ENCODE measurements at places on chromosomes 4 and X.

DNA sequence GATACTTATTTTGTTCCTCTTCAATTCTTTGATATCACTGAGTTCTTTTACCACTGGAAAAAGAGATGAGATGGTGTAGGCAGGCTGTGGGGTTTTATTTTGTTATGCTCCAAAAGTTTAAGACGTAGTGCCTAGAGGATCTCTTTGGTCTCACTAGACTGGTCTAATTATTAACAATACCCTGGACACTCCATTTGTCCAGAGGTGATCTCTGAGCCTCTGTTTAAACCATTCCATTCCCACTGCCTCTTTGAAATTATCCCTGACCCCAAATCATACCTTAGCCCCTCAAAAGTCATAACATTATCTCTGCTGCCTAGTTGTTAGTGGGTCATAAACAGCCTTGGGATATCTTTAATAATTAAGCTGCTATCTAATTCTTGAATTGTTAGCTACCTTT is 24.2 kb downstream of the SMPX start:
- DNase-seq, result no peak

GRCh38 chrX:139738581-139738980 is 30.6 kb upstream of the MCF2 start:
- no peak for DNase-seq

- DNase-seq, result no peak
These were observed 49.6 kb downstream of the KLF8 start for GRCh38 chrX:56281789-56282188.

DNA sequence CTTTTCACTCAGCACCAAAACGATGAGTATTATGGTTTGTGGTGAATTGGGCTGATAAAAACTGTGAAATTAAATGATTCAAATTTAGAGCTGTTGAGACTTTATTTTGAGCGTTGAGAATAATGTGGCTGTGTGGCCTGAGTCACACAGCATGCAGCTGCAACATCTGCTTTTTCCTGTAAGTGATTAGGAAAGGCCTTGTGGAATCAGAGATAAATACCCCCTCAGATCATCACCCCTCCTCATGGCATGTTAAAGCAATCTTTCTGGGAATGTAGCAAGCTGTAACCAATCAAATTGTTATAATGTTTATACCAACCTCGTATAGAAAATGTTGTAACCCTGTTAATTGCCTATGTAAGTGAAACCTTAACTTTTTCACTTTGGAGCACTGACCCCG is 90.0 kb upstream of the GRPR start:
- no peak for DNase-seq

DNA sequence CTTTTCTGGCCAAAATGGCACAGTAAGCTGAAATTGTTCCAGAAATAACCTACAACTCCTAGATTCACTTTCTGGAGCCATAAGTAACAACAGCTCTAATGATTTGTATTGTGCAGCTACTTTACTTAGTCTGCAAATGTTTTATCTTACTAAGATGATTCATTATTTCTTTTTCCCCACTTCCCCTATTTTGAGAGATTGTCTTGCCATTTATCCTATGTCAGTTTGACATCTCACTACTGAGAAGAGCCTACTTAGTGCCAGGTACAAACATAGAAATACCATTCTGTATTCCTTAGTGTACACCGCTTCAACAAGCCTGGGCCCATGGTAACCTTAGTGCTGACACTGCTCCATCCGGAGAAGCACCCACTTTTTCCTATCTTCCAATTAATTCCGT is 13.8 kb upstream of the STK26 start:
- DNase-seq, result no peak

DNA sequence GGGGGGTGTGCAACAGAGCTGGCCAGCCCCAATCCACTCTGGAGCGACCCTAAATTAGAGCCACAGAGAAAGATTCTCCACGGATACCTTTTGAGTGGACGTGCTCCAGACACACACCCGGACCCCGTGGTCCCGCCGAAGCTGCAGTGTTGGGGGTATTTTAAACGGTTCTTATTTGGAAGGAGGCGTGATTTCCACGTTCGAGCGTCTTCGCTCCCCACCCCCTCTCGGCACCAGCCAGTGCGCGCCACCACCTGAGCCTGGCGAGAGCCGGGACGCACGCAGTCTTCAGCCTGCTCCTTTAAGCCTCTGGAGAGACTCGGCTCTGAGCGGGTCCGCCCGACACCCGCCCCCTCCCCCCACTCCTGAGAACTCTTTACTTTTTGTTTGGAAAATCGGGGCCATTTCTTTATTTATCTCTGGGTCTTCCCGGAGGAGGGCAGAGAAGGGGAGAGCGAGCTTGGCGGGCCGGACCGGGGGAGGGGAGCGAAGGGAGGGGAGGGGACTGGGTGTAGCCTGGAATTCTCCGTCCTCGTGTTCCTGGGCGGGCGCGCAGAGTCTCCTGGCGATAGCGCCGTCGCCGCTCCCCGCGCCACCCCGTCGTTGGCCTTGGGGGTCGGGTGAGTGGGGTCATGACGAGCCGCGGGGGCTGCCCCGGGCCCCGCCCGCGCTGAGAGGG is 668 bp upstream of the PTCHD1 start:
- DNase-seq, result no peak

DNA sequence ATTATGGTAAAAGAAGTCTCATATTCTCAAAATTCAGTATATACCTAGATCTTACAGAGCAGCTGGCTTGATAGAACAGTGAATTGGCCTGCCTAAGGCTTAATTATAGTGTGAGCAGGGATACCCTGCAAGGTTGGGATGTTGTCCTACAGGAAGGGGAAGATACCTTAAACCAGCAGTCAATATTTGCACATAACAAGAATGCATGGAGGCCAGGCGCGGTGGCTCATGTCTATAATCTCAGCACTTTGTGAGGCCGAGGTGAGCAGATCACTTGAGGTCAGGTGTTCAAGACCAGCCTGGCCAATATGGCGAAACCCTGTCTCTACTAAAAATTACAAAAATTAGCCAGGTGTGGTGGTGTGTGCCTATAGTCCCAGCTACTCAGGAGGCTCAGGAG is 58.7 kb upstream of the ABCG2 start:
- no peak for DNase-seq

GRCh38 chr4:72377491-72378194 is 191.4 kb downstream of the ADAMTS3 start:
- no peak for DNase-seq

GRCh38 chr4:101981756-101982155 is 191.2 kb downstream of the BANK1 start:
- no peak for DNase-seq

DNA sequence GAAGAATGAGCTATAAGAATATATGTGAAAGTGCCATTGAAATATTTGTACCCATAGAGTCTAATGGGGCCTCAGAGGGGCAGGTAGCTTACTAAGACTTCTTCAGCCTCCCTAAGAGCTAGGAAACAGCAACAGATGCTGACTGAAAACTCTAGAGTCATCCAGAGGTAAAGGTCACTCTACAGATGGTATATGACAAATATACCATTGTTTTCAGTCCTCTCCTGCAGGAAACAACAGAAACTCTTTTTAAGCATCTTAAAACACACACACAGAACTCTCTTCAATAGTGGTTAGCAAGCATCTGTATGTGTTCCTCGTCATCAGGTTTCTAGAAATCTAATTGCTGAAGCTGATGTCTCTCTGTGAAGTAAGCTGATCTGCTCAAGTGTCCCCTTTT is 313.8 kb upstream of the GATB start:
- DNase-seq, result no peak

- DNase-seq, result no peak
These were observed 41.5 kb upstream of the BRS3 start for GRCh38 chrX:136446208-136446607.

GRCh38 chr4:113349430-113349829 is 300.0 kb downstream of the ANK2 start:
- no peak for DNase-seq

DNA sequence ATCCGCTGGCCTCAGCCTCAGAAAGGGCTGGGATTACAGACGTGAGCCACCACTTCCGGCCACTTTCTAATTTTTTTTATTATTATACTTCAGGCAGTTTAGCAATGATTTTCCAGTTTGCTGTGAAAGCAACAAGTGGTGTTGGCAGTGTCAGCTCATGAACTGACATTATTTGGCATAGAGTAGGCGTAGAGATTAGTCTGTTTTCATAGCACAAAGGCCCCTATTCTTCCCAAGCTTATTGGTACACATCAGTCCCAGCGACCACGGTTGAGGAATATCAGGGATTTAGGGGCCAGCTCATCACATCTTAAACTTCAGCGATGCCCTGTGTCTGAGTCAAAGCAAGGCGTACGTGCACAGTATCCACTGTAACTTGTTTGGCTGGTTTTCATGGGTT is 53.0 kb upstream of the RASSF6 start:
- no peak for DNase-seq

GRCh38 chr4:88998001-88998400 is 59.0 kb downstream of the FAM13A start:
- DNase-seq, result no peak

DNA sequence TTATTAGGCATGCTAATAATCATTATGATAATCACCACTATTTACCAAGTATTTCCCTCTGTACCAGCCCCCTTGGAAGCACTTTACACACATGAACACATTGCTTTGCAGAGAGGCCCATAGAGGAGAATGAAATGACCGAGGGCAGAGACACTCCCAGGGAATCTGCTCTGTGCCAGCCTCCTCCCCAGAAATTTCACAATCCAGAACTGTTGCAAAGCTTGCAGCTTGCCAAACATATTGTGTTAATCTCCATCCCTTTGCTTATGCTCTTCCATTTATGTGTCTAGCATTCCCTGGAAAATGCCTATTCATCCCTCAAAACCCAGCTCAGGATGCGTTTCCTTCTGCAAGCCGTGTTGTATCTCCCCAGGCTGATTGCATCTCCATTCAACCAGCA is 37.8 kb downstream of the CYTL1 start:
- no peak for DNase-seq

GRCh38 chrX:22147942-22148341 is 115.8 kb downstream of the PHEX start:
- no peak for DNase-seq

GRCh38 chr4:76160355-76160754 is 12.2 kb upstream of the NUP54 start:
- DNase-seq, result no peak

DNA sequence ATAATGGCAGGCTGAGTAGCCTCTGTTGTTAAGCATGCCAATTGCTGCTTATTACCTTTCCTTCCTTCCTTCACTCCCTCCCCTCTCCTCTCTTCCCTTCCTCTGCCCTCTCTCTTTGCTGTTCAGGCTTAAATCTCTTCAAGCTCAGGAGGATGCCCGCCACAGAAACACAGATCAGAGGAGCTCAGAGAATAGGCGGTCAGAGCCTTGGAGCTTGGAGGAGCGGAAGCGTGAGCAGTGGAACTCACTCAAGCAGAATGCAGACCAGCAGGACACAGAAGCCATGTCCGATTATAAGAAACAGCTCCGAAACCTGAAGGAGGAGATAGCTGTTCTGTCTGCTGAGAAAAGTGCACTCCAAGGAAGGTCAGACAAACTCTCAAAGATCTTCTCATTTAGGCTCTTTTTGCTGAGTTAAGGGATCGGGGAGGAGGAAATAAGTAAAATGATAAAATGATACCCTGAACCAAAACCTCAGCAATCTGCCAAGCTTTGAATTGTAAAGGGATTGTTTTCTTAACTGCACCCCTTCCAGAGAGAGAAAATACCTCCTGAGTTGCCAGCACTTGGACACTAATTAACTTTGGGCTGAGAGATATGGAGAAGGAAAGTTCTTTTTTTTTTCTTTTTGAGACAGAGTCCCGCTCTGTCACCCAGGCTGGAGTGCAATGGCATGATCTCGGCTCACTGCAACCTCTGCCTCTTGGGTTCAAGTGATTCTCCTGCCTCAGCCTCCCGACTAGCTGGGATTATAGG is 20.9 kb downstream of the SPATA18 start:
- no peak for DNase-seq

- no peak for DNase-seq
These were observed 62.7 kb upstream of the RPS6KA3 start for GRCh38 chrX:20329435-20329834.

DNA sequence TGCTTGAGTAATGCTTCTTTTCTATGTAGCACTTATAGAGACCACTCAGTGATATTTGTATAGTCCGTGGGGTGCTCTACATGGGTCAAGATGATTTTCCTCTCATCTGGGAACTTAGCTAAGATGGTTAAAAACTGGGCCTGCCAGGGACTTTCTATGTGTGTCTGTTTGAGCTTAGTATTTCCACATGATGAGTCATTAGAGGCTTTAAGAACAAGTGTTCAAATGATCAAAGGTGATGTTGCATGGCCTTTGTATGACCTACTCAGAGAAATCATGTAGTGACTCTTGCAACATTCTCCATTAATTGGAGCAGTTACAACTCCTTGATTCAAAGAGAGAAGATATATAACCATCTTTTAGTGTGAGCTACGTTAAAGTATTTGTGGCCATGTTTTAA is 1480.5 kb upstream of the IGFBP7 start:
- DNase-seq, result no peak

GRCh38 chrX:72048510-72049455 is 82.9 kb downstream of the RTL5 start:
- DNase-seq, result no peak

DNA sequence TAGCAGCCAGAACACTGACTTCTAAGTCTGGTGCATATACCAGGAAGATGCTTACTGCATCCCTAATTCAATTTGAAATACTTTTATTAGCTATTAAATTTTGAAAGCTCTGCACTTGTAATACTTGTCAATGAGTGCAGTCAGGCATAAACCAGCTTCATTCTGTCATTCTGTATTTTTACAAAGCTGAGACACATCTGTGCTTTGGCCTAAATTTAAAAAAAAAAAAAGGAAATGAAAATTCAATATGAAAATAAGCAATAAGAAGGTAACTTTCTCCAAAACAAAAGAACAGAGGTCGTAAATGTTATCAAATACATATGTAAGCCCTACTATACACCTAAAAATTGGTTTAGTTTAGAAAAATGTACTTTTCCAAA is 7.0 kb downstream of the SMIM14 start:
- DNase-seq, result no peak

DNA sequence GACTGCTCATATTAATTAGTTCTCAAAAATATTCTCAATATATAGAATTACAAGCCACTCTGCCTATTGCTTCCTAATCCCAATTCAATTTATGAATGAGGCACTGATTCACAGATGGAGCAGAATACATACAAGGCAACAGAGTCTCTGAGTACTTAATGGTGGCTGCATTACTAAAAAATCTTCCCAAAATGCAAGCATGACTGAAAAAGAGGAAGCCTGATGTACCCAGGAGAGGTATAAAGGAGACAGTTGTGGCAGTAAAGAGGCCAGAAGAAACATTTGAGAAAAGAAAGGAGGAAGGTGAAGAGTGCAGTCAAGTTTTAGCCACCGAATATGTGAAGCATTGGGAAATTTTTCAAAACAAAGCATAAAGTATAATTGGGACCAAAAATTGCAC is 163.2 kb upstream of the INTU start:
- no peak for DNase-seq

All from activated gamma-delta T cell treated with anti-CD3 and anti-CD28 coated beads, Interleukin-2, amount 50 U/mL, for 16 hours (primary cell).